Thyroid gland (tissue), 4 donors: ENCODE measurements at places on chromosomes 11 and 22. TPM values are rescaled to one million over a fixed set of nuclear protein-coding genes. Genes with fewer than 3 reads are reported as not detected.
A peak's percentile ranks its signal among the peaks of the same experiment; 100 is the strongest.

- no peaks in the 10 kb centered on the region for H3K27me3 ChIP-seq
- H3K4me3 ChIP-seq: no peak overlapping the region
- H3K27ac ChIP-seq: no peak overlapping the region
- peaks cover 24% of the 10 kb centered on the region for H3K4me1 ChIP-seq
These were observed 26.6 kb downstream of the KCNQ1OT1 start for GRCh38 chr11:2673250-2673610.

- H3K4me1 ChIP-seq: no peaks in the 10 kb centered on the region
- DNase-seq: no peak
- no peak overlapping the region for H3K4me3 ChIP-seq
- no peaks in the 10 kb centered on the region for H3K36me3 ChIP-seq
These were observed 29.0 kb downstream of the SPATA19 start for GRCh38 chr11:133816146-133816870.

DNA sequence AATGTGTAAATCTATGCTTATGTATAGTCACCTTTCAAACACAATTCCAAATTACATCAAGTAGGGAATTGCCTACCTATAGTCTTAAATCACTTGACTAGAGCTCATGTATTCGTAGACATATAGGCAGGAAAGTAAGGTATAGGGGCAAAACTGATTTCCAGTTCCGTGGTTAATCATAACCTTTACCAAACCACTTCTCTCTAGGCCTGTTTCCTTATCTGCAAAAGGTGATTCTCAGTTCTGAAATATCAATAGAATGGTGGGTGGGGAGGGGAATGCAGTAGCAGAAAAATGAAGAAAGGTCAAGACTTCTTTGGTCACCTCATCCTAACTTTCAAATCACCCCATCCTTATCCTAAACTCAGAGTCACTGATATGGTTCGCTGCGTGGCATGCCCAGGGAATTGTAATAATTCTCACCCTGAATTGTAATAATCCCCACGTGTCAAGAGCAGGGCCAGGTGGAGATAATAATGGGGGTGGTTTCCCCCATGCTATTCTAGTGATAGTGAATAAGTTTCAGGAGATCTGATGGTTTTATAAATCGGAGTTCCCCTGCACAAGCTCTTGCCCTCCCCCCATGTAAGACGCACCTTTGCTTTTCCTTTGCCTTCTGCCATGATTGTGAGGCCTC lies 1.9 kb upstream of the ANO5 start:
- no peak overlapping the region for H3K27ac ChIP-seq
- no peaks in the 10 kb centered on the region for H3K27me3 ChIP-seq
- H3K4me1 ChIP-seq: no peaks in the 10 kb centered on the region
- H3K4me3 ChIP-seq: no peak overlapping the region
- no peaks in the 10 kb centered on the region for H3K36me3 ChIP-seq
- no peak for DNase-seq

CRELD2 gene
- 50.3 TPM for total RNA-seq

DNA sequence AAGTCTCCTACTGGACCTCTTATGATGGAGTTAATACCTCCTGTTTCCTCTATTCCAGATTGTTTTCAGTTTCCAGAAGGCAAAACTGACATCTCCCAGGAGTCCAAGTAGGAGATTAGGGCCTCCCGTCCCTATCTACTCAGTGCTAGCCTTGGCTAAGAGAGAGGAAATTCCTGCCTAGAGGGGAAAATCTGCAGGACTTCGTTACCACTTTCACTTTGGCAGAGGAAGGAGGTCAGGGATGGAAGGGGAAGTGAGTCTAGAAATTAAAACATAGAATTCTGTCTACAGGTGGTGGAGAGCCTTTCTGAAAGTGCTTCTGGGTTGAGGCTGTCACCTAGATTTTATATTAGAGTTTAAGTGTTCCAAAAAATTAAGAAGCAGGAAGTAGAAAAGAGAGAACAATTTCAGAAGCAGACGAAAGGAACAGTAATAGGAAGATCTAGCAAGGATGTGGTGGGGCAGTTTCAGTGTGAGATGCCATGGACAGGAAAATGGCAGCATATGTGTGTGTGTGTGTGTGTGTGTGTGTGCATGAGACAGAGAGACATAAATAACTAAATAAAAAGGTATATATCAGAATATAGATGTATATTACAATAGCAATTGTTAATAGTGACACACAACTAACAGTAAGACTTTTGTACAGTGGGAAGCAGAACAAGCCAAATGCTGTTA lies 2.4 kb upstream of the TRIM68 start:
- no peak for DNase-seq
- H3K4me3 ChIP-seq: no peak overlapping the region
- H3K27ac ChIP-seq: no peak overlapping the region
- no peaks in the 10 kb centered on the region for H3K36me3 ChIP-seq
- peaks cover 16% of the 10 kb centered on the region for H3K4me1 ChIP-seq
- H3K27me3 ChIP-seq: no peaks in the 10 kb centered on the region

DNA sequence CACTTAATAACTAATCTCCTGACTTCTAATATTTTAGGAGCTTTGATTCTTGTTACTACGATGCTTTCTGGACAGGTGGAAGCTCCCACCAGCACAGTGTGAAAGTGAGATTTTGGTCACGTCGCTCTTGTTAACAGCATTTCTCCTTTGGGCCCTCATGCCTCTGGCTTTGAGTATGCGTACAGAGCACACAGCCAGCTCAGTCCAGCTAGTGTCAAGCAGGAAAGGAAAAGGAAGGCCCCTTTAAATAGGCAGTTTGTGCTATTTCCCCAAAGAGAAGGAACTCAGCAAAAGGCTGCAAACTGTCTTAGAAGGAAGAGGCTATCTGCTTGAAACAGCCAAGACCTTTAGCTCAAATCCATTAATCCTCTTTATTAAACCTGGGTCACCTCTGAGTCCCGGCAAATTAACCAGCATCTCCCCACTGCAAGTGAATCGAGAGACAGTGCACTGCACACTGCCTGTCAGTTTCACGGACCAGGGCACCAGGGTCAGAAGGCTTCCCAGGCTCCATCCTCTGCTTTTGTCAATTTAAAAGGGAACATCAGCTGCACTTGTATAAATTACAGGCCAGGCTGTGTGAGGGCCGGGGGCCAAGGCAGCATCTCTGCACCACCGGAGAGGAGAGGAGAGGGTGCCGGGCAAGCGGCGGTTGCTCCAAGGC lies 34.7 kb downstream of the OPCML start:
- no peaks in the 10 kb centered on the region for H3K36me3 ChIP-seq
- no peaks in the 10 kb centered on the region for H3K4me1 ChIP-seq
- H3K4me3 ChIP-seq: no peak overlapping the region
- no peak overlapping the region for H3K27ac ChIP-seq
- H3K27me3 ChIP-seq: no peaks in the 10 kb centered on the region

DNA sequence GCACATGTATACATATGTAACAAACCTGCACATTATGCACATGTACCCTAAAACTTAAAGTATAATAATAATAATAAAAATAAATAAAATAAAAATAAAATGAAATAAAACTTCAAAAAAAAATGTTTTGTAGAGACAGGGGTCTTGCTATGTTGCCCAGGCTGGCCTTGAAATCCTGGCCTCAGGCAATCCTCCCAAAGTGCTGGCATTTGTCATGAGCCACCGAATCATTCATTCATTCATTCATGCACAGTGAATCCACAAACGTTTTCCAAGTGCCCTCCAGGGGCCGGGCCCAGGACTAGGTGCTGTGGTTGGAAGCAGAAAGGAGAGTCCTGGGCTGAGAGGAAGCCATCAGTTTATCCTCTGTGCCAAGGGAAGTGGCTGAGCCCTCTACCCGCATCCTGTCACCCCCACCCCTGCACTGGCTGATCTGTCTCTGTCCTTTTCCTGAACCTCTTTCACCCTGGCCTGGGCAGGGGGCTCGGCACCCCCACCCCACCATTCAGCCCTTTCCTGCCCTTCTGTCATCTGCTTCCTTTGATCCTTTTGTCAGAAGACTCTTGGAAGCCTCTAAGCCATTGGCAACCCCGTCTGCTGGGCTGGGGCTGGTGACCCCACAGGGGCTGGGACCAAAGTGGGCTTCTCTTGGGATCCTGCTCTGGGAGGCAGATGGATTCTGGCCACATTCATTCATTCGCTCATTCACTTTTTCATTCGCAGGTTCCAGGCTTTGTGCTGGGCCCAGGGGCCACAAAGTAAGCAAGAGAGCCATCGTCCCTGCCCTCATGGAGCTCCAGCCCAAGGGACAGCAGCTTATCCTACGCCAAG lies 84.3 kb downstream of the IGLL1 start:
- DNase-seq: no peak
- no peaks in the 10 kb centered on the region for H3K4me1 ChIP-seq
- no peak overlapping the region for H3K27ac ChIP-seq
- H3K4me3 ChIP-seq: no peak overlapping the region

PHLDA2 gene
- total RNA-seq: not detected

PAX6 gene
- total RNA-seq: not detected

YAP1 gene
- 173 TPM for total RNA-seq

DNA sequence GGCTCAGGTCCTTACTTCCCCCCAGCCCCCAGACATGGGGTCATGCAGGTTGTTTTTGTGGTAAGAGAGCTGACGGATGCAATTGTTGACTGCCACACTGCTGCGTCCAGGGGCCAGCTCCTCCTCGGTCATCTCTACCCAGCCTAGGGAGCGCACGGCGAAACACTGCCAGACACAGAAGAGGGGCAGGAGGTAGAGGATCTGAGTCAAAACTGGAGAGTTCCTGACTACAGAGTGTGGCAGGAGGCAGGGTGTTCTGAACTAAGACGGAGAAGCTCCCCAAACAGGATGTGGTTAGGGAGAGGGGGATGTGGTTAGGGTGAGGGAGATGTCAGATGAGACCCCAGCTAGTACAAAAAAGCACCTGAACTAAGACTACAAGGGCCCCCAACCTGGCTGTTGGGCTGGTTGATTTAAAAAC lies 12.3 kb downstream of the SMPD1 start:
- no peak overlapping the region for H3K27ac ChIP-seq
- no peaks in the 10 kb centered on the region for H3K27me3 ChIP-seq
- H3K4me3 ChIP-seq: no peak overlapping the region
- peaks cover 1% of the 10 kb centered on the region for H3K36me3 ChIP-seq

DNA sequence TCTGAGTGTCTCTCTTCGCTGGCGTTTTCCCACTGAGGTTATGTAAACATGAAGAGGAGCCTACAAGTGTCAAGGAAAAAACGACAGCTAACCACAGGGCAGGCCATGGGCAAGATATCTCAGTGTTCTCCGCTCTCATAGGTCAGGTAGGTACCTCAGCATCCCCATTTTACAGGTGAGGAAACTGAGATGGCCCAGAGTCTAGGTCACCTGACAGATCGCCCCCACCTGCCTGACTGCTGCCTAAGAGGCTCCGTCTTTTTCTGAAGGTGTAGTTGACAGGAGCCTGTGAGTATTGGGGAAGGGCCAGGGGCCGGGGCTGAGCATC lies 847 bp upstream of the NDUFA6 start:
- peaks cover 3% of the 10 kb centered on the region for H3K36me3 ChIP-seq
- peak overlapping the region; percentile 94 for H3K27ac ChIP-seq
- no peak overlapping the region for H3K4me3 ChIP-seq
- peaks cover 13% of the 10 kb centered on the region for H3K4me1 ChIP-seq
- no peaks in the 10 kb centered on the region for H3K27me3 ChIP-seq
- no peak for DNase-seq

GRCh38 chr11:80186692-80187091 lies 745.9 kb upstream of the TENM4 start:
- no peak overlapping the region for H3K4me3 ChIP-seq
- no peak for DNase-seq
- no peak overlapping the region for H3K27ac ChIP-seq
- H3K27me3 ChIP-seq: no peaks in the 10 kb centered on the region
- no peaks in the 10 kb centered on the region for H3K36me3 ChIP-seq
- H3K4me1 ChIP-seq: no peaks in the 10 kb centered on the region

OVOL1 gene
- total RNA-seq: 6.5 TPM

LRP4 gene
- 2.8 TPM for total RNA-seq

SF1 gene
- total RNA-seq: 171 TPM

FLRT1 gene
- total RNA-seq: 4.0 TPM

DNA sequence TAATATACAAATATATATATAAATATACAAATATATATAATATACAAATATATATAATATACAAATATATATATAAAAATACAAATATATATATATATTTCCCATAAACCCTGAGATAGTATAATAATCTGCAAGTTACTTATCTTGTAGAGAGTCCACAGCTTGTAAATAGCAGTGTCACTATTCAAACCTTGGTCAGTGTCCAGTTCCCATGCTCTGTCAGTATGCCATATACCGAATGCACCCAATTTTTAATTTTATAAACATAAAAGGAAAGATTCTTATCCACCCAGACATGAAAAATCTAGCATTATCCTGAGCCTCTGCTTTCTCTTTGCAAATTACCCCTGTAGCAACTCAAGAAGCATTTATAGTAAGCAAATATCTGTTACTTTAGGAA lies 21.6 kb upstream of the CTSC start:
- H3K27ac ChIP-seq: no peak overlapping the region
- H3K36me3 ChIP-seq: no peaks in the 10 kb centered on the region
- H3K27me3 ChIP-seq: no peaks in the 10 kb centered on the region
- no peak overlapping the region for H3K4me3 ChIP-seq
- no peak for DNase-seq

DNA sequence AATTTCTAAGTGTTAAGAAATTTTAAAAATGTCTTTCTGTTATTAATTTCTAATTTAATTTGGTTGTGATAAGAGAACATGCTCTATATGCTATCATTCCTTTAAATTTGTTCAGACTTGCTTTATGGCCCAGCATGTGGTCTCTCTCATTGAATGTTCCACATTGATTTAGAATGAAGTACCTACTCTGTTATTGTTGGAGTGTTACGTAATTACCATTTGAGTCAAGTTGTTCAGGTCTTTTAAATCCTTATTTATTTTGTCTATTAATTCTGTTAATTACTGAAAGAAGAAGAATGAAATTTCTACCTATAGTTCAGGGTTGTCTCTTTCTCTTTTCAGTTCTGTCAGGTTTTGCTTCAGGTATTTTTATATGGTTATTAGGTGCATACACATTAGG lies 57.0 kb downstream of the PRMT3 start:
- H3K4me3 ChIP-seq: no peak overlapping the region
- no peak for DNase-seq

DGAT2 gene
- total RNA-seq: 14.9 TPM

- no peaks in the 10 kb centered on the region for H3K27me3 ChIP-seq
- H3K36me3 ChIP-seq: peaks cover 3% of the 10 kb centered on the region
- H3K27ac ChIP-seq: no peak overlapping the region
- no peak overlapping the region for H3K4me3 ChIP-seq
These were observed 67.0 kb downstream of the PPP6R3 start for GRCh38 chr11:68527585-68527984.

- H3K36me3 ChIP-seq: no peaks in the 10 kb centered on the region
- peaks cover 6% of the 10 kb centered on the region for H3K4me1 ChIP-seq
- no peak overlapping the region for H3K4me3 ChIP-seq
- DNase-seq: no peak
These were observed 924.7 kb downstream of the OPCML start for GRCh38 chr11:132607575-132607974.
